Omental fat pad (tissue), 4 donors: ENCODE measurements at places on chromosomes 6 and 20. TPM values are rescaled to one million over a fixed set of nuclear protein-coding genes. Genes with fewer than 3 reads are reported as not detected.

GRCh38 chr6:39049575-39050283 is 1.1 kb downstream of the GLP1R start:
- no peak for DNase-seq

DNA sequence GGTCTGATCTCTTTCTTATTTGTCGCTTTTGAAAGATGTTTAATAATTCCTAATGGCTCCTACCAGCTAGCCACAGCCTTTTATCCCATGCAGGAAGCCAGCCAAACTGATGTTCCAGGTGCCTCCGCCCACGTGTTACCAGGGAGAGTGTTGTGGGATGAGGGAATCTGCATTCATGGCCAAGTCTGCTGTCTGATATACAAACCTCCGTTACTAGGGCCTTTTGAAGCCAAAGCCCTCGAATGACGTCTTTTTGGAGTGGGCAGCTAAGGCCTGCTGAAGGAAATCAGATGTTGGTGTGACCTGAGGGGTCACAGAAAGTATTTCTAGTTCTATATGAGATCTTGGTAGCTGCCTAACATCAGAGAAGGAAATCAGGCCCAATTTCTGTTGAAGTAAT is 21.3 kb downstream of the STK35 start:
- no peak for DNase-seq

DNA sequence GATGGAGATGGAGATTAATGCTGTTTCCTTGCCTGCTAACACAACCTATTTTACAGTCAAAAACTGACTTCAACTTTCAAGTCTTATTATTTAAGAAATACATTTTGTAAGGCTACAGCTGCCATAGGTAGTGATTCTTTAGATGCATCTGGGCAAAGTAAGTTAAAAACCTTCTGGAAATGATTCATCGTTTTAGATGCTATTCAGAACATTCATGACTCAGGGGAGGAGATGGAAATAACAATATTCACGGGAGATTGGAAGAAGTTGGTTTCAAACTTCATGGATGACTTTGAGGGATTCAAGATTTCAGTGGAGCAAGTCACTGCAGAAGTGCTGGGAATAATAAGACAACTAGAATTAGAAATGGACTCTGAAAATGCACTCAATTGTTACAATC is 174.9 kb upstream of the GGTLC1 start:
- DNase-seq = no peak

- DNase-seq = no peak
These were observed 112.9 kb upstream of the DTNBP1 start for GRCh38 chr6:15775741-15776140.

- no peak for DNase-seq
These were observed 178.0 kb upstream of the AFDN start for GRCh38 chr6:167648501-167649278.

DNA sequence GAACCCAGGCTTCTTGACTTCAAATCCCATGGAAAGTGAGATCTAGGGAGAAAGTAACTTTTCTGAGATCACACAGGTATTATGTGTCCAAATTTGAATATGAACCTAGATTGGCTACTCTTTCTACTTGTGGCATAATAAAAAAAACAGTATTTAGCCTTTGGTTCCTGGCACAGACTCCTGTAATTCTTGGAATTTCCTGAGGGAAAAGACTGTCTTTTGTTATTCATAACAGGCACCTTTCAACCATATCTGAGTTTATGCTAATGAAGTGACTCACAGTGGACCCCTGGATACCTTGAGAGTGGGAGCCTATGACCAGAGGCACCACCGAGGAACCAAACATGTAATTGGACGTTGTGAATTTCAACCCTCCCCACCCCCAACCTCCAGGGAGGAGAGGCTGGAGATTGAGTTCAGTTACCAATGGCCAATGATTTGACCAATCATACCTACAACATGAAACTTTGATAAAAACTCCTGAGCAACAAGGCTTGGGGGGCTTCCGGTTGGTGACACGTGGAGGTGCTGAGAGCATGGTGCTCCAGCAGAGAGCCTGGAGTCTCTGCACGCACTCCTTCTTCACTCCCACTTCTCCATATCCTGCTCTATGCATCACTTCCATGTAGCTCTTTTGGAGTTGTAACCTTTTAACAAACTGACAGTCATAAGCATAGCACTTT is 48.8 kb downstream of the LAMA4 start:
- DNase-seq = no peak

GRCh38 chr6:110996691-110997090 is 14.9 kb downstream of the RPF2 start:
- no peak for DNase-seq

DNA sequence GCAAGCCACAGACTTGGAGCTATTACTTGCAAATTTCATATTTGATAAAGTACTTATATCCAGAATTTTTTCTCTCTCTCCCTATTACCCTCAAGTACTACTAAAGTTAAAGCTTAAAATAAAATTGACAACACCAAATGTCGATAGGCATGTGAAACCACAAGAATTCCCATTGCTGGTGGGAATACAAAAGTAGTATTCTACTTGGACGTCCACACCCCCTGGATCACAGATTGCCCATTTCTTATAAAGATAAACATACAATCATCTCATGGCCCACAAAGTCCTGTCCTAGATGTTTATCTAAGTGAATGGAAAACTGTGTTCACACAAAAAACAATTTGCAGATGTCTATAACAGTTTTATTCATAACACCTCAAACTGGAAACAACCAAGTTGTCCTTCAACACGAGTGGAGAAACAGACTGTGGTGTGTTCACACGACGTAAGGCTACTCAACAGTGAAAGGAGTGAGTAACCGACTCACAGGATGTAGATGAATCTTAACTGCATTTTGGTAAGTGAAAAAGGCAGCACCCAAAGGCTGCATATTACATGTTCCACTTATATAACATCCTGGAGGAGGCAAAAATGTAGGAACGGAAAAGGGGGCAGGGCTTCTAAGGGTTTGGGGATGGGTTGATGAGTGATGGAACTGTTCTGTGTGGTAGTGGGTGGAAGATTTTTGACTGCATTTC is 297.4 kb downstream of the THBS2 start:
- DNase-seq = no peak

- DNase-seq = no peak
These were observed 53.9 kb downstream of the ERMARD start for GRCh38 chr6:169805242-169805838.

DNA sequence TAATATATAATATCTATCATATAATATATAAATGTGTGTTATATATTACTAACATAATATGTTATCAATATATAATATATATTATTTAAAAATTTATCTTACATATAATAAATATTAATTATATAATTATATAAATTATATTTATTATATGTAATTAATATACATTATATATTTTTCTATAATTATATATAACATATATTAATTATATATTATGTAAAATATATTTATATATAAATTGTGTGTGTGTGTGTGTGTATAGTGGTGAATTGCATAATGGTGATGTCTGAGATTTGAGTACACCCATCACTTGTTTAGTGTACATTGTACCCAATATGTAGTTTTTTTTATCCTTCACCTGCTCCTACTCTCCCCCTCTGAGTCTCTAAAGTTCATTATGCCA is 205.9 kb upstream of the KCNG1 start:
- no peak for DNase-seq

DNA sequence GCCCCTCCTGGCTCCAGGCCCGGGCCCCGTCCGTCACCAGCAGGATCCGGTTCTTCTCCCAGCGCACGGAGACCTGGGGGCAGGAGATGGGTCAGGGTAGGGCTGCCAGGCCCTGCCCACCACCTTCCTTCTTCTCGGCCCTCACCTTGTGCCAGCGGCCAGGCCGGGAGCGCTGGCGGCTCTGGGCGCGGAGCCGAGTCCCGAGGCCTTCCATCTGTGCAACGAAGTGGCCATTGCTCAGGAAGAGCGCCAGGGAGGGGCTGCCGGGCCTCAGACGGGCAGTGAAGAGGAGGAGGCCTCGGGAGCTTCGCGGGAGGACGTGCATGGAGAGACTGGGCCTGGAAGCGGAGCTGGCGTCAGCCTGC is 7.9 kb downstream of the ADRM1 start:
- no peak for DNase-seq

- no peak for DNase-seq
These were observed 32.9 kb downstream of the TBPL1 start for GRCh38 chr6:133985970-133986369.

DNA sequence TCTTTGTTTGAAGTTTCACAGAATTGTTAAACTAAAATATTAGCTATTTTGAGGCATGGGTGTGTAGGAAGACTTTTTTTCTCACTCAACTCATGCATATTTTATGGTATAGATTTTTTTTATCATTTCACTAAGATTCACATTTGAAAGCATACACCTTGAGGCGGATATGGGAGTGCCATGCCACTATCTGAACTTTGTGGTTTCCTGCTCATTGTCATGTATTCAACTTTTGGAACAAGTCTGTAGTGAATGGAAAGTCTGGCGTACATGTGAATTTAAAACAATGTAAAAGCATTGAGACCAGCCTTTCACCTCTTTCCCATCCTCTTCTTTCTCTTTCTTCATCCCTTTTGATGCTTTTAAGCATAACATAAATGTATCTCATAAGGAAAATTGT is 147.9 kb downstream of the TPBG start:
- DNase-seq = no peak

DNA sequence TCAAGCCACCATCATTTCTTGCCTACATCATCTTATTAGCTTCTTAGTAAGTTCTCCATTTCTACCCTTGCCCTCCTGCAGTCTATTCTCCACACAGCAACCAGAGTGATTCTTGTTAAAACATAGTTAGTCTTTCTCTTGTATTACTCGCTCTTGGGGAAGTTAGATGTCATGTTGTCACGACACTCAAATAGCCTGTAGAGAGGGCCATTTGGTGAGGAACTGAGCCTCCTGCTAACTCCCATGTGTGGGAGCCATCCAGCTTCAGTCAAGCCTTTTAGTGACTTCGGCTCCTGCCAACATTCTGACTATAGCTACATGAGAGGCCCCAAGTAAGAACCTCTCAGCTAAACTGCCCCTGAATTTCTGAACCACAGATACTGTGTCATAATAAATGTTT is 395.4 kb downstream of the CDC5L start:
- DNase-seq = no peak

GRCh38 chr6:44186635-44187025 is 28.0 kb downstream of the CAPN11 start:
- no peak for DNase-seq

DNA sequence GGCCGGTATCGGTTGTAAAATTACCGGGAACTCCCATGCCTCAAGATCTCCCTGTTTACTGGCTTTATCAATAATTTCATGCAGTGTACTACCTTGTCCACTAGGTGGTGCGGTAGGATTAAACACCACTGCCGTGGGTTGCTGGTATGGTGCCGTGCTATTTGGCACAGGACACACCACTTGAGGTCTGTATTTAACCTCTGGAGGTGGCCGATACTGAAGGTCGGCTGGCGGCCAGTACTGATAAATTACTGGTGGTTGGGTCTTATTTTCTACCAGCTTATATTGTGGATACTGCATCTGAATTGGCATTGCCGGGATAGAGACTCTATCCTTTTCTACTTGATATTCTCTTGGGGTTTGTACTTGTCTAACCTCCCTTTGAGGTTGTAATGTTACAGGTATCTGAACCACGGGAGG is 14.3 kb upstream of the PTCRA start:
- DNase-seq = no peak

GRCh38 chr20:1274485-1275311 is 8.6 kb downstream of the SNPH start:
- DNase-seq = no peak

DNA sequence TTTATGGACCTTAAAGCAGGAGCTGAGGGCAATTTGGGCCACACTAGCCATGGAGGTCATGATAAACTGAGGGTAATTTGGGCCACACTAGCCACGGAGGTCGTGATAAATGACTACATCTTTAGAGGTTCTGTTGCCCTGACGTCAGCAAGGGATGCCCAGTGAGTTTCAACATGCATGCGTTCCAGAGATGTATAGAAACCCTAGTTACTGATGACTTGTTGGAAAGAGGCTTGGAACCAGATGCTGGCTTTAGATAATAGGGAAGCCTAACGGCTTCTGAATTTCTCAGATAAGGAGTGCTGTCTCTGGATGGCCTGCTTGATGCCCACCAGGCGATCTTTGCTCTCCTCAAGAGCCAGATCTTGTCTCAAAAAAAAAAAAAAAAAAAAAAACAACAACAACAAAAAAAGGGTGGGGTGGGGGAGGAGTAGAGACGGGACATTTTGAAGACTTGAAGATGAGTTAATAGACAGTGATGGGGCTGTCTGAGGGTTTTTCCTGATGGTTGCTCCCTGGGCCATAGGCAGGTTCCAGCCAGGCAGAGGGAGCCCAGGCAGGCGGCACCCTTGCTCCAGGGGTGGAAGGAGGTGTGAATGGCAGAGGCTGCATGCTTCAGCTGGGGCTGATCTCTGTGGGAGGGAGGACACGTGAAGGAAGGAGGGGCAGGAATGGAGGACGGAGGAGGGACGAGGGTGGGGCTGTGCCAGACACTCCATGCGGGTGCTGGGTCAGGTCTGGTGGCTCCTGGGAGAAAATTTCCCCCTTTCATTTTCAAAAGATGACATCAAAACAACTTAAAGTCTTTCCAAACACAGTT is 27.0 kb upstream of the FRMD1 start:
- no peak for DNase-seq

- DNase-seq = no peak
These were observed at the start of gene EPB41L1 for GRCh38 chr20:36154700-36155628. Gene EPB41L1 (plus strand): TSS chr20:36154740. CDS start chr20:36173778, 19,038 bp downstream.

- no peak for DNase-seq
These were observed 100.1 kb upstream of the CCDC28A start for GRCh38 chr6:138673346-138674014.

FILIP1 gene
- total RNA-seq = 3.0 TPM

TAB2 gene
- total RNA-seq = 88.4 TPM

ISM1 gene
- total RNA-seq = 1.6 TPM

FOXA2 gene
- total RNA-seq = not detected

C20orf96 gene
- total RNA-seq = 2.2 TPM
